SJSA1 (cell line): ENCODE measurements at places on chromosomes 4 and X. TPM values are rescaled to one million over a fixed set of nuclear protein-coding genes. Genes with fewer than 3 reads are reported as not detected.

DNA sequence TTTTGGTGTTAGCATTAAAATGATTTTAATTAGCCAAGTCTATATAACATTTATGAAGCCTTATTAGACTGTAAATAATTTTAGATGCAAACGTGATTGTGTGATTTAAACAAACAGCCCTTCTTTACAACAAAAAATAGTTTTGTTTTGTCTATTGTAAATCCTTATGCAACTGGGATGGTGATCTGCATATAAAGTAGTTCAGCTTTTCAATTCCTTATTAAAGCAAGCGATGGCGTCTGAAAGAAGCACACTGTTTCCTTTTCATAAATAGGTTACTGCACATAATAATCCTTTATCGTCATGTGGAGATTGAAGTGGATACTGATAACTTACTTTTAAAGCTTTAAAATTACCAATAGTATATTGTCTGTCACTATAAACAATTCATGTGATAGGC, 8.8 kb downstream of the SLITRK2 start:
- DNase-seq, result no peak
- H3K4me3 ChIP-seq, result no peak overlapping the region
- H3K27ac ChIP-seq, result no peak overlapping the region
- no peaks in the 10 kb centered on the region for H3K4me1 ChIP-seq

The OR13H1 gene
- total RNA-seq, result not detected in 2 replicates

The HMX1 gene
- total RNA-seq, result 0.63 TPM in 1 of 2 replicates, not detected in the other

GRCh38 chrX:18348047-18348446, 6.4 kb downstream of the SCML2 start:
- no peak for DNase-seq
- no peaks in the 10 kb centered on the region; the same call in 1 of the 2 replicates for H3K4me1 ChIP-seq
- no peak overlapping the region for H3K4me3 ChIP-seq
- no peaks in the 10 kb centered on the region for H3K36me3 ChIP-seq
- no peak overlapping the region for H3K27ac ChIP-seq

The TIGD4 gene
- 0.18 TPM in 1 of 2 replicates, not detected in the other for total RNA-seq
